ENCODE measurements at places on chromosomes 6 and 20.

- DNase-seq, result peak; percentile 87
Observed at GRCh38 chr6:157613011-157613522, 210.0 kb upstream of the SNX9 start.

DNA sequence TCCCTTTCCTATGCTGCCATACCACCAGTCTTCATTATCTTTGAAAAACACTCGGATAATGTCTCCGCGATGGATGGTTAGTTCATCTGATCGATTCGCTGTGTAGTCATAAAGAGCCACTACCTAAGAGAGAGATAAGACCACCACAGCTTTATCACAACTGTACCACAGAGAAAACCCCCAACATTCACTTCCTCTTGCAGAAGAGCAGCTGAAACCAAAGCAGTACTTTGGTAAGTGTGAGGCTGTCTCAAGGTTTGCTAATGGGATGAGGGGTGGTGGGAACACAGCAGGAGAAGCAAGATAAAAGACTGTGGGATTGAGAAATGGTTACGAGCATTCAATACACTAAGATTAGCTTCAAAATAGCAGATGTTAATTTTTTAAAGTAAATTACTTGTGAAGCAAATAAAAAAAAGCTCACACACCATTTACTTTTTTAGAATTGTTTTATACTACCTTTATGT is 142.1 kb downstream of the MYB start:
- no peak for DNase-seq

GRCh38 chr6:134347885-134348805 is 30.2 kb upstream of the SGK1 start:
- peak; percentile 85 for DNase-seq

GRCh38 chr6:80321011-80321410 is 214.5 kb downstream of the BCKDHB start:
- peak; percentile 29 for DNase-seq
